Right renal cortex interstitium (tissue), 3 donors: ENCODE measurements at places on chromosomes 3 and 15.

- DNase-seq, result no peak
Observed at GRCh38 chr3:139519998-139520737, 19.4 kb downstream of the RBP1 start.

- DNase-seq, result no peak
Observed at GRCh38 chr3:185402561-185402960, 39.6 kb downstream of the MAP3K13 start.

DNA sequence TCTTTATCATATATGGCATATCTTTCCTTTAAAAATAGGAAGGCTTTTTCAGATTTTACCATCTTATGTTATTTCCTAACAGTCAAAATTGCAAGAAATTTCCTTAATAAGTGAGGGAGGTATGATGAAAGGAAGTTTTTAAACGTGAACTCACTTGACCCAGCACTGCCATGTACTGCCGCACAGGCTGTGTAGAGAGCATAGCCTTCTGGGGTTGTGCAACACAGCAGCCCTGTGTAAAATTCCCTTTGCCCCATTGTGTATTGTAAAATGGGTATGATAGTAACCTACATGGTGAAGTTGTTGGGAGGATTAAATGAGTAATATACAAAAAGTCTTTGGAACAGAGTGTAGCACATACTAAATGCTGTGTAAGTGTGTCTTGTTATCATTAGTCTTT lies 78.6 kb downstream of the PEX5L start:
- DNase-seq, result no peak

DNA sequence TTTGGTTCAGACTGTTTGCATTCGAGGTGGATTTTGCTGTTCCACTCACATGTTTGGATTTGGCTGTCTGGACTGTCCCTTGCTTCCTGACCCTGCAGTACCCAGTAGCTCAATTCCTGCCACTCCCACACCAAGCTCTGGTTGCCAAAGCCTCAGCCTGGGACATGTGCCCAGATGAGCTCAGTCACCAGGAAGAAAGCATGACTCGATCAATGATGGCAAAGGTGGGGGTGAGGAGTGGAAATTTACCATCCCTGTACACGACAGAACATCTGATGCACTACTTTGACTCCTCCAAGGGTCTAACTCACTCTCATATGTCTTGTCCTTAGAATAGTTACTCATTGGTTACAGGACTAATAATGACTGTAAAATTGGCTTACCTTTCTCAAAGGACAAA lies 45.2 kb downstream of the ZNF385D start:
- DNase-seq, result no peak

DNA sequence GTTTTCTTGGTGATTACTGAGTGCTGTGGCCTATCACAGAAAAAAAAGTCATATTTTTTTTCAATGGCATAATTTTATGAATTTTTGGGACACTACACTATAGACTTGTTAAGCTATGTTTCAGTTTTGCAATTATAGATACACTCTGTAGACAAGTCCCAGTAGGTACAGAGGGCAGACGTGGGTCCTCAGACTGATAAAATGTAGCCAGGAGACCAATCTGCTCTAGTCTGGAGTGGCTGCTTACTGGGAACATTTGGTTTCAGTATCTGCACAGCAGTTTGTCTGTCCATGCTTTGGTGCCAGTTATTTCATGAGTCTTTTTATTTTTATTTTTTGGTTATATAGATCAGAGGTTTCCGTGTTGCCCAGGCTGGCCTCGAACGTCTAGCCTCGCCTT lies 313.4 kb upstream of the LRRFIP2 start:
- DNase-seq, result no peak
